ENCODE measurements at places on chromosomes 16 and 17.

GRCh38 chr16:47815655-47816054, 340.1 kb downstream of the ABCC12 start:
- no peak for DNase-seq

GRCh38 chr17:41535764-41536481, 7.8 kb upstream of the KRT19 start:
- peak; percentile 75 for DNase-seq

GRCh38 chr16:56911771-56912571, 20.0 kb upstream of the HERPUD1 start:
- DNase-seq = no peak

DNA sequence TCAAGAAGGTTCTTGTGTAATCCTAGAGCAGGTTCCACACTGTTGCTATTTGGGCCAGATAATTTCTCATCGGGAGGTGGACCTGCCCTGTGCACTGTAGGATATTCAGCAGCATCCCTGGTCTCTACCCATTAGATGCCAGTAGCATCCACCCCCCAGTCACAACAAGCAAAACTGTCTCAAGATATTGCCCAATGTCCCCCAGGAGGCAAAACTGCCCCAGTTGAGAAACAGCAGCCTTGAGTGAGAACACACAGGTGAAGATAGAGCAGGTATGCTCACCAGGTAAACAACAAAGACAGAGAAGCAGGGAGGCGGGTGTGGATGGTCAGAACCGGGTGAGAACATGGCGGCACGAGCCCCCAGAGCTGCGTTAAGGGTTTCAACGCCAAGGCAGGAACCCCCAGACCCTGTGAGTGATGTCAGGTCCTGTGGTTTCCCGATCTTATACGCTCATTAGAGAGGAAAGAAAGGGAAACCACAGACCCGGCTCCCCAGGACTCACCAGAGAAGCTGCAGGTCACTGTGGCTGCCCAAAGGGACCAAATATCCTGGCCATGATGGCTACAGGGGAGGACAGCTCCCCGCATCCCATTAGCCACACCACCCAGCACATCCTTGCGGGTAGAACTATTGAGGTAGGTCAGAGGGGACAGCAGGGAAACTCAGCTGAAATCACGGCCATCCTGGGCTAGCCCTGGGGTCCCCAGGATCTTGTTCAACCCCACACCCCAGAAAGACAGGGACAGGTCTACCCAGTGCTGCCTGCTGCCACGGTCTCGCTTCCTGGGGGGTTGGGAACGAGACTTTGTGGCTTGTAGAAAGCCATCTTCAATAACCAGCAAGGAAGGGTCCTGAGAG, 21.2 kb downstream of the CDC42EP4 start:
- DNase-seq = no peak

GRCh38 chr16:54533856-54534490, 247.4 kb upstream of the IRX3 start:
- no peak for DNase-seq

DNA sequence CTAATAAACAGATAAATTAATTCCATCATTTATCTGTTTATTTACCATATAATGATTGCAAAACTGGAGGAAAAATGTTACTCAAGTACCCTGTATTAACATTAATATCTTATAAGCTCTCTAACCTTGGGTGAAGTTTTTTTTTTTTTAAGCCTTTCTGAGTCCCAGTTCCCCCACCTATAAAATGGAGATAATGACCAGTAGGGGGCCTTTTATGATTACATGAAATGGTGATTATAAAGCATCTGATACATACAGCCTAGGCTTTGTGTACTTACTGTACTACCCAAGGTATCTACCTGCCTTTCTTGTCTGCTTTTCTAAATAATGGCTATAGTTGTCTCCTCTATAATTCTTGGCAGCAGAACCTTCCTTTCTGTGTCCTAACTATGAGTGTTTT, 22.6 kb downstream of the LRRC36 start:
- DNase-seq = peak; percentile 75

DNA sequence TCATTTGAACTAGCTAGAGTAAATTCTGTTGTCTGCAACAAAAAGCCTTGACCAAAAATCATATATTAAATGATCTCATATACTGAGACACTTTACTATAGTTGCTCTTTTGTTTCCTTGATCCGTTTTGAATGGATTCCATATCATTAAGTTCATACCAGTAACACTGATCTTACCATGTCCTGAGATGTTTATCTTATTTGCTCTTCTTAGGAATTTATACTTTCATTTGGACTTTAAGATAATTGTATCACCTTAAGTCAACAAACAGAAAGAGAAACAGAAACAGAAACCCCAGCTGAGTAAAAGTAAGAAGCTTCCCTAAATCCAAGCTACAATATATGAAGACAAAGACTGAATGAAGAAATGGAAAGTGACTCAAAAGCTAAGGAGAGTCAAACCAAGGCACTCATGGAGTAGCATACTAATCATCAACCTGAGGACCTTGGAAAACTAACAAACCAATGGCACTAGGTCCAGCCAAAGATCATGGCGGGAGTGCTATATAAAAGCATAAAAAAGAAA, 106.5 kb upstream of the COX10 start:
- no peak for DNase-seq

GRCh38 chr17:42553866-42554249, 1.1 kb downstream of the HSD17B1 start:
- DNase-seq = peak; percentile 64

DNA sequence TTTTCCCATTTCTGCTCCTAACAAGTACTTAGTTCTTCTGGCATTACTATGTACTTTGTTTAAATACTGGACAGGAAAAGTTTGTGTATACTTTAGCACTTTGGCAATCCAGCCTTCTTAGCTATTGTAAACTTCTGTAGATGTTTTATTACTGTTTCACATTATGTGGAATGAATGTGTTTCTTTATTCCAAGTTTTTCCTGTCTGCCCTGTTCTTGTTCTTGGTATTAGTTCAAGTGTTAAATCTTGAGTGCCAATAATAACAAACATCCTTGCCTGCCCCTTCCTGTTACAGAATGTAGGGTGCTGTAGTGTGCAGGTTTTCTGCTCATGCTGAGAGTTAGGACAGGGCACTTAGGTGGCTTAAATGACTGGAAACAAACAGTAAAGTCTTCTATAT, 7.3 kb upstream of the CAPNS2 start:
- no peak for DNase-seq

- DNase-seq = no peak
Measured at GRCh38 chr17:17935321-17936271, 36.6 kb downstream of the TOM1L2 start.

DNA sequence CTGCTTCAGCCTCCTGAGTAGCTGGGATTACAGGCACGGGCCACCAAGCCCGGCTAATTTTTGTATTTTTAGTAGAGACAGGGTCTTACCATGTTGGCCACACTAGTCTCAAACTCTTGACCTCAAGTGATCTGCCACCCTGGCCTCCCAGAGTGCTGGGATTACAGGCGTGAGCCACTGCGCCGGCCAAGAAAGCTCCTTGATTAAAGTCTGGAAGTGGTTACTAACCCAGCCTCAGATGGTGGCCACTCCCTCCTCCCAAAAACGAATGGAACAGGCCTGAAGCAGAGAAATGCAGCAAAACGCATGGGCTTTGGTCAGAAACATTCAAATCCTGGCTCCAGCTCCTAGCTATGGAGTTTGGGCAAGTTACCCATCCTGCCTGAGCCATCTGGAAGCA, 11.3 kb downstream of the FKBP10 start:
- DNase-seq = no peak

- no peak for DNase-seq
Measured at GRCh38 chr16:27517664-27518063, 32.0 kb downstream of the GTF3C1 start.

DNA sequence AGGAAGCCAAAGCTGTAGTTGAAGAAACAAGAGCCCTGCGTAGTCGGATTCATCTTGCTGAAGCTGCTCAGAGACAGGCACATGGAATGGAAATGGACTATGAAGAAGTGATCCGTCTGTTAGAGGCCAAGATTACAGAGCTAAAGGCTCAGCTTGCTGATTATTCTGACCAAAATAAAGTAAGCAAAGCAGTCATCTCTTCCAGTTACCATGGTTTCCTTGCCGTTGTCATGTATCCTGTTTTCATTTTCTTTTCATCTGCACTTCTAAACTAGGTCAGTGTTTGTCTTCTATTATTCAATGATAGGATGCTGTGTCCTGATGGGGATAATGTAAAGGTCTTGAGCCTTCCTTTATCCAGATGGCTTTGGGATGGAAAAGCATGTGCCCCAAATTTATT, 104.3 kb downstream of the STXBP4 start:
- DNase-seq = peak; percentile 21

- no peak for DNase-seq
Measured at GRCh38 chr17:57724026-57724728, 20.9 kb downstream of the CCDC182 start.

DNA sequence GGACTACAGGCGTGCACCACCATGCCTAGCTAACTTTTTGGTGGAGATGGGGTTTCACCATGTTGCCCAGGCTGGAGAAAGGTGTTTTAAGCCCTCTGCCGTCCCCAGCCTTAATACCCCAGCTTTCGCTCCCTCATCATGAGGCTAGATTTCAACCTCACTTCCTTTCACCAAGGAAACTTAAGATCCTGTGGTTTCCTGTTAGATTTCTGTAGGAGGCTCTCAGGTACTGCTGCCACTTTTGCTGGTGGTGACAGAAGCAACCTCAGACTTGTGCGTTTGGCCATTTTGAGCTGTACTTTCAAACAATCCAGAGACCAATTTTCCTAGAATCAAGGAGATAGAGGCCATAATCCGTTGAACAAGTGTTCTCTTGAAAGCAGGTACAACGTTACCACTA, 36.2 kb downstream of the MPHOSPH6 start:
- DNase-seq = no peak

DNA sequence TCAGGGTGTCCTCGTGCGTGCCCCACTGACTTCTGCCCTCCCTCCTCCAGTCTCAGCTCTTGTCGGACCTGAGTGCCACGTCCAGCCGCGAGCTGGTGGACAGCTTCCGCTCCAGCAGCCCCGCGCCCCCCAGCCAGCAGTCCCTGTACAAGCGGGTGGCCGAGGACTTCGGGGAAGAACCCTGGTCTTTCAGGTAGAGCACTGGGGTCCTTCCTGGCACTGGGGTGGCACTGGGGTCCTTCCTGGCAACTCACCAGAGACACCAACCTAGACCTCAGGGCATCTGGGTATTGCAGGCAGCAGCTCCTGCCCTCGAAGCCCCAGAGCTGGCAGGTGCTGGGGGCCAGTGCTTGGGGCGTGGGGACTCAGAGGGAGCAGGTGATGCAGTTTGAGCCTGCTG, 25.0 kb downstream of the SGSH start:
- no peak for DNase-seq

DNA sequence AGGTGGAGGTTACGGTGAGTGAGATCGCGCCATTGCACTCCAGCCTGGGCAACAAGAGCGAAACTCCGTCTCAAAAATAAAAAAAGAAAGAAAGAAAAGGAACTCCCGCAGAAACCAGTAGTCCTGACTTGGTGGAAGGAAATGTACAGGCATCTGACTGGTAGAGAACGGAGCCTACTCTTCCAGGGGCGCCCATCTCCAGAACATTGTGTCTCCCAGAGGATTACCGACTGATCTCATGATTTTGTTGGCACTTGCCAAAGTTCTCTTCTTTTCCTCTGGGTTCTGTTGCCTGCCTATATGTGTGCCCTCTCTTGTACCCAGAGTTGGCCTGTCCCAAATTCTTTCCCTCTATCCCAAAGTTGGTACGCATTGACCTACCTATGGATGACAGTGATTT, 24.2 kb downstream of the DDX19A start:
- no peak for DNase-seq

- no peak for DNase-seq
Measured at GRCh38 chr17:75548813-75549212, 23.3 kb downstream of the LLGL2 start.

GRCh38 chr16:17450291-17450690, 20.5 kb downstream of the XYLT1 start:
- DNase-seq = no peak

- no peak for DNase-seq
Measured at GRCh38 chr17:47973541-47973940, 2.6 kb downstream of the CDK5RAP3 start.

GRCh38 chr17:18772471-18772870, 8.5 kb upstream of the TVP23B start:
- DNase-seq = no peak
